ENCODE measurements at places on chromosomes 3 and 15. TPM values are rescaled to one million over a fixed set of nuclear protein-coding genes. Genes with fewer than 3 reads are reported as not detected.

Gene LSAMP
- not detected for polyA plus RNA-seq

Gene DENND4A
- polyA plus RNA-seq, result 13.2 TPM

Gene ZPLD1
- not detected for polyA plus RNA-seq

Gene GYG1
- polyA plus RNA-seq, result 56.4 TPM

Gene GABRR3
- polyA plus RNA-seq, result not detected

Gene ZIC4
- not detected for polyA plus RNA-seq

Gene ITIH4
- polyA plus RNA-seq, result 2.0 TPM

Gene KIF7
- polyA plus RNA-seq, result not detected

Gene NANOGP8
- not detected for polyA plus RNA-seq

Gene CPLX3
- not detected for polyA plus RNA-seq

Gene MEX3B
- not detected for polyA plus RNA-seq
